ENCODE measurements at places on chromosomes 3 and 15.

GRCh38 chr3:121295452-121295851 lies 250.3 kb downstream of the POLQ start:
- no peak for DNase-seq

DNA sequence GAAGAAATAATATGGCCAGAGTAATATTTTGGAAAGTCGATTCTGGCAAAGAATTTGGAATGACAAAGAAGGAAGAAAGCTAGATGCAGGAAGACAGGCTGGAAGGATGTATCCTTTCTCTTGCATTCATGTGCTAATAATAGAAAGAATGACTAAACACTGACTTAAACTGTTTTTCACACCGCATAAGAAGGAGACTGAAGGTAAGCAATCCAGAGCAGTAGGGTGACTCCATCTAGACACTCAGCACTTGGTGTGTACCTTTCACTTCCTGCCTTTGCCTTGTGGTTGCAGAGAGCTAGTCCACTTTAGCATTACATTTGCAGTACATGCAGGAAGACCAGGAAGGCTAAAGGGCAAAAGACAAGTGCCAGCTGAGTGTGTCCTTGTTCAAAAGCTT lies 234.6 kb downstream of the RBMS3 start:
- DNase-seq = peak; percentile 65

DNA sequence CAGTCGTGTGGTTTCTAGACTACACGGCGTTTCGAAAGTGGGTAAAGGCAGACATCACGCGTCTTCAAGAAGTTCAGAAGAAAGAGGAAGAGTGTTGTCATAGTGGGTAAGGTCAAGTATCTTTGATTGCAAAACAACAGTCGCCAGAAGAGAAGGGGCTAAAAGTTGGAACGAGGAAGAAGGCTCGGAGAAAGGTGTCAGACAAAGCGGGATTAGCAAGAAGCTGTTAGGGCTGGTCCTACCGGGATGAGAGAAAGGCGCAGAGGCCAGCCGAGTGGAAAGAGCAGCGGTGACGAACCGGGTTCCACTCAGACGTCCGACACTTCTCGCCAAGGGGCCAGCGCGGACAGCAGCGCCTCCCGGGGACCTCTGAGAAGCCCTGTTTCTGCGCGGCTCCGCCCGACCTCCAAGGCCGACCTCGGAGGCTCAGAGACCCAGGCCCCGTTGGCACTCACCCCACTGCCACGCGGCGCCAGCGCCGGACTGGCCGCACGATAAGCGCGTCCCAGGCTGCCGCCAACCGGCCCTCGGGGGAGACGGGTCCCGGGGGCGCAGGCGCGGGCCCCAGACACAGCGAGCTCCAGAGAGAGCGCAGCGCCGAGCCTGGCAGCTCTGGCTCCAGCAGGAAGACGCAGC lies 436 bp downstream of the ADPGK start:
- no peak for DNase-seq

DNA sequence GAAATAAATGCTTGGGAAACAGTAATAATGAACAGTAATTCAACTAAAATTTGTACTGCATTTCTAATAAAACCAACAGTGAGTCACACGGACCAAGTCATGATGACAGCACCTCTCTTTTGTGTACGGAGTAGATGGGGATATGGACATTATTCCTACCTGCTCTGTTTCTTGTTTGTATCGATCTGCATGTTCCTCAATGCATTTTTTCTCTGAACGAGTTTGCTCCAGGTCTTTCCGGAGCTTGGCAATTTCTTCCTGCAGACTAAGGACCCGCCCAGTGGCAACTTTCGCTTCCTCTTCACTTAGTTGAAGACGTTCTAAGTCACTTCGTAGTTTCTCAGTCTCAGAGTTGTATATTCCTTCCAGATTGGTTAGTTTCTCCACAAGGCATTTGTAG lies 74.4 kb upstream of the MYO5C start:
- DNase-seq = peak; percentile 6

- DNase-seq = peak; percentile 9
Observed at GRCh38 chr3:149507491-149508324, 33.2 kb downstream of the TM4SF4 start.

DNA sequence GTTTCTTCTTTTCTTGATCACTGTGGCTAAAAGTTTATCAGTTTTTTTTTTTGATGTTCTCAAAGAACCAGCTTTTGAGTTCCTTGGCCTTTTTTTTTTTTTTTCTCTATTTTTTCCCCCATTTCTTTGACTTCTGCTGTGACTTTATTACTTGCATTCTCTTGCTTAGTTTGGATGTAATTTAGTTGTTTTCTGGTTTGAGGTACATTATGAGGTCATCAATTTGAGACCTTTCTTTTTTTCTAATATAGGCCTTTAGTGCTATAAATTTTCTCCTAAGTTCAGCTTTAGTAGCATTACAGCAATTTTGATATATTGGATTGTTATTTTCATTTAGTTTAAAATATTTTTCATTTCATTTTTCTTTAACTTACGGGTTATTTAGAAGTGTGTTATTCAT lies 35.3 kb downstream of the TCF12 start:
- DNase-seq = no peak

- DNase-seq = no peak
Observed at GRCh38 chr3:15451216-15452113, 24.1 kb downstream of the EAF1 start.

GRCh38 chr15:71800835-71801745 lies 9.3 kb upstream of the NR2E3 start:
- DNase-seq = peak; percentile 75

DNA sequence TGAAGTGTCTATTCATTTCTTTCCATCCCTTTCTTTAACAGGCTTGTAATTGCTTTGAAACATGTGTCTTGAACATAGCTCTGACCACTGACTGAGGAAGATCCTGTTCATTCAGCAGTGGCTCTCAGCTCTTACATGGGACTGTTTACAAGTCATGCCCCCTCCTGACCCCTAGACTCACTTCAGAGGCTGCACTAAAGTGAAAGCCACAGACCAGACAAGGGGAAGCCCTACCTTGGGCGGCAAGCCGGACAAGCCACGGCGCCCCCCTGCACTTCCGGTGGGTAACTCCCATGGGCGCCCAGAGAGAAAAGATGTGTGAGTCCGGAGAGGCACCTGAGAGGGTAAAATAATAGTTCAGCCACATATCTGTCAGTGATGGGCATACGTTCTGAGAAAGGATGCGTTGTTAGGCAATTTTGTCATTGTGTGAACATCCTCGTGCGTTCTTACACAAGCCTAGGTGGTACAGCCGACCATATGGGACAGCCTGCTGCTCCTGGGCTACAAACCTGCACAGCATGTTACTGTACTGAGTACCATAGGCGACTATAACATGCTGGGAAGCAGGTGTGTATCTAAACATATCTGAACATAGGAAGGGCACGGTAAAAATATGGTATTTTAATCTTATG lies 116.2 kb downstream of the CHSY1 start:
- DNase-seq = no peak

GRCh38 chr3:108090049-108090700 lies 656 bp downstream of the CD47 start:
- DNase-seq = peak; percentile 44

- DNase-seq = no peak
Observed at GRCh38 chr3:49352281-49352680, 5.9 kb downstream of the GPX1 start.

GRCh38 chr3:143644370-143645089 lies 203.7 kb downstream of the SLC9A9 start:
- DNase-seq = peak; percentile 69

- no peak for DNase-seq
Observed at GRCh38 chr3:43154980-43155379, 49.1 kb upstream of the POMGNT2 start.

- DNase-seq = peak; percentile 42
Observed at GRCh38 chr3:4320096-4320911, 17.1 kb downstream of the SETMAR start.

- peak; percentile 95 for DNase-seq
Observed at GRCh38 chr3:100810671-100811070, 101.4 kb downstream of the TFG start.

GRCh38 chr3:170804078-170804477 lies 65.9 kb downstream of the RPL22L1 start:
- DNase-seq = no peak

- peak; percentile 44 for DNase-seq
Observed at GRCh38 chr15:100958326-100959065, 39.3 kb downstream of the LRRK1 start.

- no peak for DNase-seq
Observed at GRCh38 chr3:112672716-112673541, 32.0 kb upstream of the CCDC80 start.

GRCh38 chr15:36458411-36458810 lies 121.0 kb upstream of the CDIN1 start:
- peak; percentile 38 for DNase-seq

DNA sequence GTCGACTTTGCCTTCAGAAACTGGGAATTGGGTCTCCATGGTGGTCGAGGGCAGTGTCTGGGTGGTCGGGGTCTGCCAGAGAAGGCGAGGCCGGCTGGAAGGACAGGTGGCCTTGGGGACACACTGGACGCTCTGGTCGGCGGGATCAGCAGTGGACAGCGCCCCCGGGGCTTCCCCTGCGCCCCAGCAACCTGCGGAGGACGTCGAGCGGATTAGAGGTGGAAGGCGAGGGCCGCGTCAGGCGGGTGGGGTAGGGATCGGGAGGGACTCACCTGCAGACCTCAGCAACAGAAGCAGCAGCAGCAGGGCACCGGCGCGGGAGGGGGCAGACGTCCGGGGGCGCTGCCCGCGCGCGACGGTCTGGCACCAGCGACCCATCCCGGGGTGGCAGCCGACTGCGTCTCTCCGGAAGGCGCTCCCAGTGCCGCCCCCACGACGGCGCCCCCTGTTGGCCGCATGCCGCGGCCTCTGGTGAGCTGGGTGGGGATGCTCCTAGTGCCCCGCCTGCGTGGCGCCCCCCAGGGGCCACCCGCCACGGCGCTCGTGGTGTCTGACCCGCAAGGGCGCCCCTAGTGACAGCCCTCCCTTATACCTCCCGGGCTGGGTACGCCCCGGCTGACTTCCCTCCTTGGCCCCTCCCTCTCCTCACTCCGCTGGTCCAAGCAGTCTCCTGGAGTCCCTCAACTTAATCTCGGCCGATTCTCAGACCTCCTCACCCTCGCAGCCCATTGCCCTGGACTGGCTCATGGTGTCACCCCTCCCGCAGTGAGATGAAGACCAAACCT lies at the start of gene PRSS50:
PRSS50 (minus strand) TSS at position 423 of the 785 bp plus-strand sequence; CDS start at position 378, 45 bp downstream.
- no peak for DNase-seq

DNA sequence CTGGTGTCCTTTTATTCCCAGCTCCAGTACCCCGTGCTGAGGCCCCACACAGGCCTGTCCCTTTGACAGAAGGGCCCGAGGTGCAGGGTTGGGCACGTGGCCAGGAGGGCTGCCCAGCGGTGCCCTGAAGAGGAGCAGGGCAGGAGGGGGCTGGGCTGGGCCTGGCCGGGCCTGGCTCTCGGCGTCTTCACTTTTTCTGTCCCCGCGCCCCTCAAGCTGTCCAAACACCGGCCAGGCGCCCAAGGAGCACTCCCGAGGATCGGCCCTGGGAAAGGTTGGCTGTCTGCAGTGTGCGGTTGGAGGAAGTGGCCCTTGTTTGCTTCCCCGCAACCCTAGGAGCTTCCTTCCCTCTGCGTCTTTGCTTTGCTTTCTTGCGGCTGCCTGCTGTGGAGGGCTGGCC lies 84.1 kb downstream of the WNT7A start:
- DNase-seq = no peak

GRCh38 chr3:45756055-45756454 lies 40.3 kb downstream of the SLC6A20 start:
- no peak for DNase-seq

DNA sequence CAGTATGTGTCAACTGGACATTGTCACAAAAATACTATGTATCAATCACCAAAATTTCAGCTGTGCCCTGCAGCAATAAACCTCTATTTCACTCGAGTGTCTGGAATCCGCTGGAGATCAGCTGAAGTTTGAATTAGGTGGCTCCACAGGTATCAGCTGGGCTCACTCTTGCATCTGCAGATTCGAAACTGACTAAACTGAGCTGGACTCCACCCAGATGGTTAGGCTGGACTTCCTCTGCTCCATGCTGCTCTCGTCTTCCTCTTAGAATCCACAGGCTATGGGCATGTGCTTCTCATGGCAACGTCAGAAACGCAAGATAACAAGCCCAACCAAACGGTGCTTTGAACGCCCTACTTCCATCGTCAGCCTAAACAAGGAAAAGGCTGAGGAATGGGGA lies 565.3 kb upstream of the ROBO2 start:
- DNase-seq = no peak

DNA sequence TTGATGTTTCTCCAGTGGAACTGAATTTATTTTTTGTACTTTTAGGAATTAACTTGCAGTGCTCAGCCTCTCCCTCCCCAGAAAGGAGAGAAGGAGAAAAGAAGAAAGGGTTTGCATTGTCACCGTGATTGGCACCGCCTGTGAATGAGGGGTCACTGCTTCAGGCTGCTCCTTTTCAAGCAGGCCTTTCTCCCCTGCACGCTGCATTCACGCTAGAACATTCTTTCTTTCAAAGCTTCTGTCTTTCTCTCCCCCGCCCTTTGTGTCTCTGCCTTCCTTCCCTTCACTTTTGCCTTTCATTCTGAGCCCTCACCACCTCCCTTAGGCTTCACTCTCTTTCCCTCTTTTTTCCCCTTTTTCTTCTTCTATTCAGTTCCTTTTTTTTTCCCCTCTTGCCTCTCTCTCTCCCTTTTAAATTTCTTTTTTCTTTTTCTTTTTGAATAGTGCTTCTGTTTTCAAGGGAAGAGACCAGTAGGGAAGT lies 42.4 kb downstream of the ZNF710 start:
- DNase-seq = no peak

- DNase-seq = peak; percentile 14
Observed at GRCh38 chr15:48603123-48603500, 42.4 kb downstream of the FBN1 start.

- no peak for DNase-seq
Observed at GRCh38 chr15:58854593-58854992, 78.9 kb downstream of the SLTM start.

DNA sequence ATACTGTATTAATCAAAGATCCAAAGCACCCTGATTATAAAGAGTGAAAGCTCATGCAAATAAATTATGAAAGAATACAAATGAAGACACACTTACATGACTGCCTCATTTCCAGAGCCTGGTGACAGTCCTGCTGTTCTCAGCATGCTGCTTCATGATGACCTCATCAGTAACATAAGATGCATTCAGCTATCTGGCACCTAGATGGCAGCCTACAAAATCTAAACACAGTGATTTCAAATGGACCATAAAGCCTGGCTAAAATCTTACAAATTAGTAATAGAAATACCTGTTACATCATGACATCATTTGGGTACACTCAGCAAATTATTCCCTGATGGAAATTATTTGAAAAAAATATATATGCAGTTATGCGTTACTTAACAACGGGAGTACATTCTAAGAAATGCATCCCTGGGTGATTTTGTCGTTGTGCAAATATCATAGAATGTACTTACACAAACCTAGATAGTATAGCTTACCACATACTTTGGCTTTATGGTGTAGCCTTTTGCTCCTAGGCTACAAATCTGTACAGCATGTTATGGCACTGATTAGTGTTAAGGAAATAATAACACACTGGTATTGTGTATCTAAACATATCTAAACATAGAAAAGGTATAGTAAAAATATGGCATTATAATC lies 207.2 kb downstream of the EPHA3 start:
- DNase-seq = peak; percentile 58

GRCh38 chr3:194961149-194961548 lies 275.5 kb downstream of the FAM43A start:
- DNase-seq = no peak

GRCh38 chr3:90076136-90076535 lies 968.7 kb downstream of the EPHA3 start:
- no peak for DNase-seq

Measured in fibroblast of skin of right quadriceps (primary cell).